ENCODE measurements at places on chromosomes 5 and 9.

GRCh38 chr5:134458234-134459009 is 46.7 kb upstream of the CDKN2AIPNL start:
- no peak for DNase-seq

DNA sequence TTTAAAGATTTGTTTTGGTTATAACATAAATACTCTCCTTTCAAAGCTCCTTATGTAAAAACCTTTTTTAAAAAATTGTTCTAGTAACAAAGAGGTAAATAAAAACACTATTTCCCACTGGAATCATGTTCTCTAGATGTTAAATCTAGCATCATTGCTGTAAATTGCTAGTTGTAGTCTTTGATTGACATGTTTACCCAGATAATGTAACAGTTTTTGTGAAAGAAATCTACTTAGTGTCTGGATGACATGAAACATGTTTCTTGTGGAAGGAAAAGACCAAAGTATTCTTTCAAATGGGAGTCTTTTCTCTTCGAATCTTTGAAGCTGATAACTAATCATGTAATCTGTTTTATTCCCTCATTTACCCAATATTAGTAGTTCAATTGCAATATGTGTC is 1565.9 kb upstream of the WWC1 start:
- DNase-seq, result no peak

GRCh38 chr9:134782921-134783698 is 97.5 kb upstream of the FCN2 start:
- no peak for DNase-seq

DNA sequence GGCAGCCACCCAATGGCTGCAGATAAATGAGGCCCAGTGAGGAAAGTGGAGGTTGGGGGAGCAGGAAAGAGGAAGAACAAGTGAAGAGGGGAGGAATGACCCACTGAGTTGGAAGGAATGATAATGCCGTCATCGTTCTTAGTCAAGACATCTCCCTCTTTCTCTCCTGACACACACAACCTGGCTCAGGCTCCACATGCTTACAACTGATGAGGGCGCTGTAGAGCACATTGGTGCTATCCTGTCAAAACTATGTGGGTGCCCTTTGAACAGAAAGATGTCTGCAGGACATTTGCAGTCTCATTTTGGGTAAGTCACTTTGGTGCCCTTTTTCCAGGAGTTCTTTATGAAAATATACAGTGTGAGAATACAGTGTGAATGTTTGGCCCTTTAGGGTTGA is 5.9 kb downstream of the IFNW1 start:
- no peak for DNase-seq

DNA sequence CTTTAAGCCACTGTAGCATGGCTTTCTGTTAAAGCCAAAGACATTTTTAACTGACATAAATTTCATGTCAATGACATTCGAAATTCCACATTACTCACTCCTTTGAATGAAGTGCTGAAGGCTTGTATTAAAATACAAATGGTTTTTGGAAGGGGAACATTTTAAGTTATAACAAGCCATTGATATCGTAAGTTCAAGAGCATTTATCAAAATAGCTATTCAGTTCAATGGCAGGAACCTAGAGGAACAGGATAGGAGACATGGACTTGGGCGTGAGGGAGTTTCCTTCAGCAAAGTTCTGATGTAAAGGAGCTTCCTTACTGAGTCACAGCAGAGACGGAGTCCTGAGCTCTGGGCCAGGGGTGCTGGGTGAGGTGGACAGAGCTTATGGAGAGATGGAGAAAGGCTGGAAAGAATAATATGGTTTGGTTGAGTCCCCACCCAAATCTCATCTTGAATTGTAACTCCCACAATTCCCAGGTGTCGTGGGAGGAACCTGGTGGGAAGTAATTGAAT is 631.8 kb downstream of the BNC2 start:
- no peak for DNase-seq

GRCh38 chr5:76942581-76942980 is 10.3 kb upstream of the CRHBP start:
- no peak for DNase-seq

DNA sequence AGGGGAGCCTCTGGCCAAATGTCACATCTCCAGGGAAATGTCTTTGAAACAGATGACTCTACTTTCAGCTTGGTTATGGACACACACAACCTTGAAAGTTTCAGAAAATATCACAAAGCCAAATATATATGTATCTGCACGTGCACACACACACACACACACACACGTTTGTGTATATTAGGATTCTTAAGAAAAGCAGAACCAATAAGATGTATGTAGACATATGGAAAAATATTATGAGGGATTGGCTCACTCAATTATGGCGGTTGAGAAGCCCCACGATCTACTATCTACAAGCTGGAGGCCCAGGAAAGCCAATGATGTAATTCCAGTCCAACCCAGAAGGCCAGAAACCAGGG is 194.9 kb downstream of the PALM2AKAP2 start:
- no peak for DNase-seq

DNA sequence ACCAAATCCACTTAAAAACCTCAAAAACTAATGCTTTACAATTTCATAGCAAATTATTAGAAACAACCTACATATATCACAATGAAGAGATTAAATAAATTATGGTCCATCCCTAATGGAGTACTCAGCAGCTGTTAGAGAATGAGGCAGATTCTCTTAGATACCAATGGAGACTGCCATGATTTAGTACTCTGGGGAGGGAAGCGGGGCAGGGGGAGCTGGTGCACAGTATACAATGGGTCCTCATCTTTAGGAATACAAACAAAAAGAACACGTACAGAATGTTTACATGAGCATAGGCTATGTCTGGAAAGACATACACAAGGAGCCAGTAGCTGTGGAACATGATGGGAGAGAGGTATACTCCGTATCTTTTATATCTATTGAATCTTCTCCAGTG is 2.0 kb downstream of the LIFR start:
- DNase-seq, result no peak

DNA sequence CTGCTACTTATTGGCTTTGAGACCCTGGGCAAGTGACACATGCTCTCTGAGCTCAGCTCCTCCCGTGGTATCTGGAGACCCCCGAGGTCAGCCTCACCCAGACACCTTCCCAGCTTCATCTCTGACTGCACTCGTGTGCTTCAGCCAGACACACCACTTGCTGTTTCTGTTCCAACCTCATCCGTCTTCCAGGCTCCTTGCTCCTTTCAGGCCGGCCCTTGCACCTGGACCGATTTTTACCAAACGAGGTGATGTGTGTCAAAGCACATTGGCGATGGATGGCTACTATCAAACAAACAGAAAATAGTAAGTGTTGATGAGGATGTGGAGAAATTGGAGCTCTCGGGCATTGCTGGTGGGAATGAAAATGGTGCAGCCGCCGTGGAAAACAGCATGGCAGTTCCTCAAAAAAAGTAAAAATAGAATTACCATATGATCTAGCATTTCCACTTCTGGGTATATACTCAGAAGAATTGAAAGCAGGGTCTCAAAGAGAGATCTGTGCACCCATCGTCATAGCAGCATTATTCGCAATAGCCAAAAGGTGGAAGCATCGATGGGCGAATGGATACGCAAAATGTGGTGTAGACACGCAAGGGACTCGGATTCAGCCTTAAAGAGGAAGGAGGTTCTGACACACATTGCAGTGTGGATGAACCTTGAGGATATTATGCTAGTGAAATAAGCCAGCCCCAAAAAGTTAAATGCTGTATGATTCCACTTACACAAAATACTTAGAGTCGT is 96.1 kb upstream of the IER5L start:
- DNase-seq, result no peak

GRCh38 chr9:130824643-130825350 is 10.3 kb upstream of the ABL1 start:
- no peak for DNase-seq

DNA sequence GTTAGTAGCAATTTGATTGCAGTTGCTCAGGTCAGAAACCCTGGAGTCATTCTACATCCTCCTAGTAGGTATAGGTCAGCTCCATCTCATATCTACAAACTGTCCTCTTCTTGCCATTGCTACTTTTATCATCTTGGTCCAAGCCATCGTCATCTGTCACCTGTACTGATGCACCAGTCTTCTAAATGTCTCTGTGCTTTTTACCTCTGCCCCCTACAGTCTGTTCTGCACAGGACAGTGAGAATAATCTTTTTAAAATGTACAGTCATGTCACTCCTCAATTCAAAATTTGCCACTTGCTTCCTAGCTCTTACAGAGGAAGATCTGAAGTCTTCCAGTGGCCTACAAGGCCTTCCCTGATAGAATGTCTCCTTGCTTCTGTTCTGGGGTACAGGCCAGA is 6.8 kb downstream of the NNT start:
- no peak for DNase-seq

DNA sequence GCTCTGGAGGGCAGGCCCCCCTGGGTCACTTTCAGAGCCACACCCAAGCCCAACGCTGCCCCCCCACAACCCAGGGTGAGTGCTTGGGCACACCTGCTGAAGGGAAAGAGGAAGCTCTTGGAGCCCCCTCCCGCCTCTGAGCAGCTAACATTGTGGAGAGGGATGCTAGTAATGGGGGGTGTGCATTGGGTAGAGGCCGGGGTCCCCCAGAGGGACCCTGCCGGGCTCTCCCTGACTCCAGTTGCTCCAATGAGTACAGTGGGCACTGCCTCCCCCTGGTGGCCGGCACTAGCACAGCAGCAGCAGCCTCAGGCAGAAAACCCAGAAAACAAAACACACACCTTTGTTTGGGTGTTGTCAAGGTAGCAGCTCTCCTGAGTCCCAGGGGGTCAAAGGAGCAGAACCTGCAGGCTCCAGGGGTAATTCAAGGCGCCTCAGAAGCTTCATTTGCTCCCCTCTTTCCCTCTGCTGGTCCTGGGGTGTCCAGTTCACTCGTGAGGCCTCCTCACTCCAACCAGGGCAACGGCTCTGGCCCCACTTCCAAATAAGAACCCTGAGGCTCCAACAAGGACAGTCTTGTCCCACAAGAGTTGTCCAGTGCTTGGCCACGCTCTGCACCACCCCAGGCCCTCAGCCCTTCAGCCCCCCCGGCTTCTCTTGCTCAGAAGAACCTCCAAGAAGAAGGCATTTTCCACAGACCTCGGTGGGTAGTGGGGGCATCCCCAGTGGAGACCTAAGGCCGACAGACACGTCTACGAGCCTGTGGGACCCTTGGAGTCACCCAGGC is 16.1 kb downstream of the GBGT1 start:
- DNase-seq, result peak; percentile 71

DNA sequence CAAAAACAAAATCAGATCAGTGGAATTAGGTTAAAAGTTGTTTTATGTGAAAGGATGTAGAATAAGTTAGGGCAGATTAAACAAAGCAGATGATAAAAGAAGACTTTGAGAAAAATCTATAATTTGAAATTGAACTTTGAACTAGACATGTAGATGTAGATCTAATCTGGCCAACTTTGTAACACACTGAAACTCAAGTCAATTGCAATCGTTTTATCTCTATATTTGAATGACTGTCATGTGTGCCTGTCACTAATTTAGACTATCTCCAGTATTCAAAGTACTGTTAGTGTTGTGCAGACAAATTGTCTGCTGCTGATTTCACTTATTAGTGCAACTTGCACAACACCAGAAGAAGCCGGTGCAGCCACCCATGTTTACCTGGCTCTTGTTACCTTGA is 39.8 kb downstream of the ACOT12 start:
- no peak for DNase-seq

GRCh38 chr5:18314192-18314778 is 680.0 kb downstream of the TAF11L14 start:
- no peak for DNase-seq

DNA sequence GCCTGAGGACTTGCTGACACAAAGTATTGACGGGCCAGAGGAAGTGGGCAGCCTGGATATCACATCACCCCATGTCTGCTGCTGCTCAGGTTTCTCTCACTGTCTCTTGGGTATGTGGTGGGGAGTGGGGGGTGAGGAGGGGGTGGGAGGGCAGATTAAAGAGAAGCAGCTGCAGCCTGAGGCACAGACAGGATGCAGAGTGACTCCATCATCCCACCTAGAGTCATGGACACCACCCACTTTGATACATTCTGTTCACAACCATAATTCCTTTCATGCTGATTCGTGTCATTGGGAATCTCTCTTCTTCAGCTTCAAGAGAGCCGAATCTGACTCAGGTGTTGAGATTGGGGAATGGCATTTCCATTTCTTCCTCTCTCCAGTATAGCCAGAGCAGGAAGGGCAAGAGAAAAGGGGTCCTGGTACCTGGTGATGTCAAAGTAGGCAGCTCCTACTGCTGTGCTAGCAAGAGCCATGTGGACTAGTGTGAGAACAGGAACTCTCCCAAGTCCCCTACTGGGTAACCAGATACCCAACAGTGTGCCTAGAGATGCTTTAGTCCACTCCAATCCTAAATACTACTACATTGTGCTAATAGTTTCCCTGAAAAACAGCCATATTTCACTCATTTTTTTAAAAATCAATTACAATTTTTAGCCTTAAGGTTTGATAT is 22.4 kb downstream of the GRAMD2B start:
- DNase-seq, result no peak

DNA sequence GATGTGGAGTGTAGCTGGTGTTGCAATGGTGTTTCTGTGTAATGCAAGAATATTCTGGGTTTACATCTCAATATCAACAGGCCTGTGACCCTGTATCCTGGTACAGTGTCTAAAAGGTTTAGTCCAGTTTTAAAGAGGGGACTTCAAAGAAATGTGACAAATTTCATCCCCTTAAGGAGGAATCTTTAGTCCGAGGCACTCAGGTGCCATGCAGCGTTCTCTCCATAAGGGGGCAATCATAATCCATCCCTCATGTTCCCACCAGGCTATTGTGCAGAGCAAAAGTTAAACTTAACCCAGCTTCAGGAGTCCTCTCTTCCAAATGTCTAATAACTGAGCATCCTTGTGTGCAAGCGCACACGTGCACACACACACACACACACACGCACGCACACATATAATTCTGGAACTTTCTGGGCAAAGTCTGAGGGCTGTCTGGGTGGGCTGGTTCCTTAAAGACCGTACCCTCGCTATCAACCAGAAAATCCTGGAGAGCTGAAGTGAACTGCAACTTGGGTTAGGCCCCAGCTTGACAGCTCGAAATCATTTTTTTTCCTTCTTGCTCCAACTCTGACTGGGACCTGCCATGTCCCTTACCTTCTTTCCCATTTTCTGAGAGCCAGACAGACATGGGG is 46.0 kb downstream of the CRB2 start:
- no peak for DNase-seq

DNA sequence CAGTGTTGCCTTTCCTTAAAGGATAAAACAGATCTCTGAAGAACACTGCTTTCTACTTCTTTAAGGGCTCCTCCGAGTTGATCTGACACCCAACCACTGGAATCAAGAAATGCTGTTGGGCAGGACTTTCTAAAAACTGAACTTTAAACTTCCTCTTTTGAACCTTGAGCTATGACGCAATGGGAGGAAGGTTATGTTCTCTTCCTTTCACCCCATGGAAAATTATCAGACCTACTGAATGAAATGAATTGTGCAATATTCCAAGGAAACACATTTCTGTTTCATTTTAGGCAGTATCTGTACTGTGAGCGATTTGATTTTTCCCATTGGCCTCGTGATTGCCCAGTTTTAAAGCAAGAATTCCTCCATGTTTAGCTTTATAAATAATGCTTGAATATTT is 206.0 kb upstream of the PRR16 start:
- DNase-seq, result no peak

All from stimulated activated CD4-positive, alpha-beta T cell treated with anti-CD3 and anti-CD28 coated beads, Interleukin-1b, Interleukin-23, amount 100 ng/mL, for 24 hours (primary cell).